Neural crest cell (in vitro differentiated cells): ENCODE measurements at places on chromosomes 7 and 10.

- DNase-seq, result no peak
Measured at GRCh38 chr10:124119216-124119615, 25.8 kb upstream of the CHST15 start.

GRCh38 chr10:93997546-93997945, 3.8 kb downstream of the PLCE1 start:
- DNase-seq, result no peak

GRCh38 chr10:71210542-71210871, 1.9 kb upstream of the UNC5B start:
- DNase-seq, result no peak

DNA sequence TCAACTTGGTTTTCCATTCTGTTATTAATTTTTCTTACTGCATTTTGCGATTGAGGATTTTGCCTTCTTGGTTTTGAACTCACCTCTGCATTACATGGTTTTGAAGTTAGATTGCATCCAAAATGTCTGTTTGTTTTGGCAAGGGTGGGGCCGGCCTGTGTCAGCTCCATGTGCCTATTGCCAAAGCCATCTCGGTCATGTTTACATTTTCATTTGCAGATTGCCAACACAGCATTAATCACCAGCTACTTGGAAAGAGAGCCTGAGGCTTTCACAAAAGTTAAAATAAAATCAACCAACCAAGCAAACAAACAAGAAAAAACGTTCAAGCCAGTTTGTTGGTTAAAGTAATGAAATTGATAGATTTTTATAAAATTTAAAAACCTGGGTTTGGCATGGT, 695.8 kb downstream of the TYW1 start:
- no peak for DNase-seq

DNA sequence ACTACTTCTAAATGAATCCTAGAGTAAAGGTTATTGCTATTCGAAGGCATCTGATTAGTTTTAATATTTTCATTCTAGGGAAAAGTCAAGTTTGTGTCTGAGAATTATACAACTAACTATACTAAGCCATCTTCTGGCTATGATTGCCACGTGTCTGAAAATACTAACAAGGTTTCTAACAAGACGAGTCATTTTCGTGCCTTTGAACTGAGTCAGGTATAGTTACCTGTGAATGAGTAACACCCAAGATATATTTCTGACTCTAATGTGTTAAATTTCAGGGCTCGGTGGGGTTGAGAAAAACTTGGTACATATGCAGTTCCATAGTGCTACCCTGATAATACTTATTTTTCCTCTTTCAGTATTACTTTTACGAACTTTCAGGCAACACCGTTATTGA, 35.5 kb downstream of the TASOR2 start:
- no peak for DNase-seq

DNA sequence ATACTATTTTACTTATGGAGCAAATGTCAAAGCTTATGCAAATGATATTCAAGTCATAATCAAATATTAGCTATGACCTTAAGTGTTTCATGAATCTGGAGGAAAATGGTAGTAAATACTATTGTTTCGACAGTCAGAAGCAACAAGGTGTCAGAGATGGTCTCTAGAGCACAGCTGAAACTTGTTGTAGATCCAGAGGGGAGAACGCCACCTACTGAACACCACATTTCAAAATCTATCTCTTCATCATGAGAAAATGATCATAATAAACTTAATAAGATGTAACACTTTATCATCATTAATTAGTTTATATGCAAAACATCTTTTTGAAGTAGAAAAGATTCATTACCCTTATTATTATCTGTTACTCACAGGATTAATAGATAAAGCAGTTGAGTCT, 418.7 kb downstream of the GATA3 start:
- DNase-seq, result no peak

GRCh38 chr7:148084138-148084537, 506.4 kb upstream of the C7orf33 start:
- peak; percentile 63 for DNase-seq

DNA sequence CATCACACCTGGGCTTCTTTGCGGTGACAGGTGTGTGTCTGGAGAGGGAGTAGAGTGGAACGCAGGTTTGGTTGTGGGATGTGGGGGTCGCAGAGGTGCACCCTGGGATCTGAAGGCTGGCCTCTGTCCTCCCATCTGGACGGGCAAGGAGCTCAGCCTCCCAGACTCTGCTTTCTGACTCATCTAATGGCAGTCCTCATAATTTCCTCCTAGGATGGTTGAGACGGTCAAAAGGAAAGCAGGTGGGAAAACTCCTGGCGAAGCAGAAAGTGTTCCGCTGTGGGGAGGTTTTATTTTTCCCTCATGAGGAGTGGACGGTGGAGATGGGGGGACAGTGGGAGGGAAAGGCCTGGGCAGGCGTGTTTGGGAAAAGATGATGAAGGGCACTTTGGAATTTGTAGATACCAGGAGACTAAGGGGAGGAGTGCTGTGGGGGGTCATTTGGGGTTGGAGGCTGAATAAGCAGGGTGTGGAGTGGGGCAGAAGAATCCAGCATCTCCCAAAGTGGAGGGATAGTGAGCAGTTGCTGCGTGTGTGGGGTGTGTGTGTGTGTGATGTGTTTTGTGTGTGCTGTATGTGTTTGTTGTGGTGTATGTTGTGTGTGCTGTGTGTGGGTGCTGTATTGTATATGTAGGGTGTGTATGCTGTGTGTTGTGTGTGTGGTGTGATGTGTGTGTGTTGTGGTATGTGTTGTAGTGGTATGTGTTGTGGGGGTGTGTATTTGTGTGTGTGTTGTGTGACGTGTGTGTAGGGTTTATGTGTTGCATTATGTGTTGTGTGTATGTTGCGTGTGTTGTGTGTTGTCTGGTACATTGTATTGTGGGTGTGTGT, 97.2 kb upstream of the PODXL start:
- DNase-seq, result no peak

DNA sequence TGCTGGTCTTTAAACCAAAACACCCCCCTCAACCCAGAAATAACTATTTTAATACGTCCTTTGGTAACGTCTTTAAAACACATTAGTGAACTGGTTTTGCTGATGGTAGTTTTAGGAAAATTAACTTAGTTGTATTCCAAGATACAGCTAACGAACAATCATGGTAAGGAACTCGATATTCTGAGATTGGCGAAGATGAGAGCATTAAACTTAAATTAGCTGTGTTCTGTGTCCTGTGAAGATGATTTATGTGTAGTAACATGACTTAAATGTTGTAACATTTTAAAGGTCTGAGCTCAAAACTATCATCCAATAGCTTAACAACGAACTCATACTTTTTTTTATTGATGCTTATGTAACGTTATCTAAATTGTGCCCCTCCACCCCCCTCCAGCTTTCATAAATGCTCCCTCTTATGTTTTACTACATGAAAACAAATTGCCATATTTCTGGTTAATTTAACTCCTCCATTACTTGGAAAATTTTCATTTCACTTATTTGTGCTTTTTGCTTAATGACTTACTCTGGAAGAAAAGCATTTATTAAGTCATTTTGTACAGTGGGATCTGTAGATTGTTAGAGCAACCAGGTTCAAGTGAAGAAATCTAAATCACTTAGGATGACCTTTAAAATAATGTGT, 1.7 kb downstream of the SDK1 start:
- no peak for DNase-seq

- DNase-seq, result no peak
Measured at GRCh38 chr10:85008488-85009184, 680.2 kb downstream of the CCSER2 start.

DNA sequence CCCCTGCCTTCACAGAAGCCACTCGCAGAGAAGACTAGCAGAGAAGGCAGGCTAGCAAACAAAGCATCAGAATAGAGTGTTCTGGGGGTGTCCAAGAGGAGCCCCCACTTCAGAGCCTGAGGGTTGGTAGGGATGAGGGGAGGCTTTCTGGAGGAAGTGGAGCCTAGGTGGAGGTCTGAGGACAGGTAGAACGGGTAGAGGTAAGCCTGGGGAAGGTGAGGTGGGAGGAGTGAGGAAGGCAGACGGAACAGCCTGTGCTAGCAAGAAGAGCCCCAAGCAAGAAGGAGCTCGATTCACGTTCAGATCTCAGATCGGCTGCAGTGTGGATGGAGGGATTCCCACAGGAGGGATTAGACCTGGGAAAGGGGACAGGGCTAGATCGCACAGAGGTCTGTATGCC, 66.0 kb upstream of the DUSP5 start:
- no peak for DNase-seq

DNA sequence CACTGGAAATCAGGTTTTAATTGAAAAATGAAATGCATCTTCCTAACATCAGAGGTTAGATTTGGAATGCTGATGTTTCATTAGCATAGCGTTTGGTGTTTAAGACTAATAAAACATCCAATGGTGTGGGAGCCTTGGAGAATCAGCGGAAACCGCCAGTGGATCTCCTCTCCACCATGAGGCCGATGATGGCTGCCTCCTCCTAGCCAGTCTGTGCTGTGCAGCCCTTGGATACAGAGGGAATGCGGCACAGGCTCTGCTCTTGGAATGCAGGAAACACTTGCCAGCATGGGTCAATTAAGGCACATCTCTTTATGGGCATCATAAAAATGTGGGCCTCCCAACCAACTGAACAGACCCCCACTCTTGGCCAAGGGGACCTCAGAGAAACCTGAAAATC, 259.9 kb downstream of the GLRX3 start:
- DNase-seq, result no peak

GRCh38 chr7:5429253-5429856, 5.7 kb upstream of the TNRC18 start:
- DNase-seq, result no peak

DNA sequence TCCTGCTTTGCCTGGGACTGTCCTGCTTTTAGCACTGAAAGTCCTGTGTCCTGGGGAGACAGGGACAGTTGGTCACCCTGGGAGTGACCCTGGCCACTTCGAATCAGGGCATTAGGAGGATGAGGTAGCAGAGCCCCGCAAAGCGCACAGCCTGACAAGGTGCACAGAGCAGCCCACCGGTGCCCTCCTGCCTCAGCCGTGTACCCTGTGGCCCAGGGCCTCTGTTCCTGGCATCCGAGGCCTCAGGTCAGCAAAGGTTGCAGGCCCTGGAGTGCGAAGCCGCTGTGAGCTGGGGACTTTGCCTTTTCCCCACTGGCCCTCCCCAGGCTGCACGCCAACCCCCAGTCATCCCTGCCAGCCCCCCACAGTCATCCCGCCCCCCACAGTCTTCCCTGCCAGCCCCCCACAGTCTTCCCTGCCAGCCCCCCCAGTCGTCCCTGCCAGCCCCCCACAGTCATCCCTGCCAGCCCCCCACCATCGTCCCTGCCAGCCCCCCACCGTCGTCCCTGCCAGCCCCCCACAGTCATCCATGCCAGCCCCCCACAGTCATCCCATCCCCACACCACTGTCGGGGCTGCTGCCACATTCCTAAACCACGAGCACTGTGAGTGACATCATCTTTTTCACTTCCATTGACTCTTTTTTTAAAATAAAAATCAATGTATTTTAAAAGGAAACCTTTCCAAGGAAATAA, 91.8 kb downstream of the RGS10 start:
- no peak for DNase-seq

DNA sequence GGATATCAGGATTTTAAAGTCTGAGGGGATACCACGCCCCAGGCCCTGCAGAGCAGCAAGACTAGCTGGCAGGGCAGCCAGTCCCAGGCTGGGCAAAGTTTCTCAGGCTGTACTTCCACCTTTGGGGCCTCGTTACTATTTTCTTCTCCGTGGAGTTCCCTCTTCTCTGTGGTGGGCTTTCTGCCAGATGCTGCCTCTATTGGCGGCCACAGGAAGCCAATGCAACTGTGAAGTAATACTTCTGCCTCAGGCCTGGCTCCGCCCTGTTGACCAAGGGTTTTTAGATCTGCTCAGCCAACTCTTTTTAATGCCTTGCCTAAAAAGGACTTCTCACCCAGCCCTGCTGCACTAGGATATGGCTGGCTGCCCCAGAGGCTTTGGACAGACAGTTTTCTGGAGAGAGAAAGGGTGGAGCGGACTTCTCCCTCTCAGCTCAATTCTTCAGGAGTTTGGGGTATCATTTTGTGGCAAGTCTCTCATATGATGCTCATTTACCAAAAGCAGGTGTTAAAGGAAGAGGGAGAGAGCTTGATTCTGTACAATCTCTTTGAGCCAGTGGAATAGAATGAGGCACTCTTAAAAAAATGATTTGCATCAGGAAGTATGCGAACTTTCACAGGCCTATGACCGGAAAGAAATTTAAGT, 67.4 kb downstream of the HHEX start:
- DNase-seq, result no peak

DNA sequence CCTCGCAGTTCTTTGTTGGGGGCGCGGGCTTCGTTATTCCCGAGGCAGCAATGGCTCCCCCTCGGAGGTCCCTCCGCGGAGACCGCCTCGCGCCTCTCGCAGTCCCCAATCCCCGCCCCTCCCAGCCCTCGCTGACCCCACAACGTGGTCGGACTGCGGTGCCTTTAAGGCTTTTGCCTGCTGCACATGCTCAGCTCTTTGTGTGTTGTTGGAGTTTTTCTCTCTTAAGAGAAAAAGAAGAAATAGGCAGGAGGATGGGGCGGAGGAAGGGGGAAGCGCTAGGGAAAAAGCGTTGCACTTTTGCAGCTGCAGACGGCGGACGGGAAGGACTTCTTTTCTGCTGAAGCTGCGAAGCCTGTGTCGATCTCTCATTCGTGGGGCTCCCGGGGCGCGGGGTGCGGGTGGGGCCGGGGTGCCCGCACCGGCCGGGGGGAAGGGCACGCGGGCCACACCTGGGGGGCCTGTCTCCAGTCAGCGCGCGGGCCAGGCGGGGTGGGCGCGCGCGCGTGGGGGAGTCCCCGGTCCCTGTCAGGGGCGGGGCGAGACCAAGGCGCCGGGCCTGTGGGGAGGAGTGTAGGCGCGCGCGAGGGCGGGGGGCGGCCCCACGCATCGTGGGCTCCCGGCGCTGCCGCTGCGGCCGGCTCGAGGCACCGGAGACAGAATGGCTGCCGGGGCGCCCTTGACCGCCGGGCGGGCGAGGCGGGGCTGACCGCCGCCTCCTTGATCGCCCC, 445 bp upstream of the ATRNL1 start:
- DNase-seq, result peak; percentile 59

- no peak for DNase-seq
Measured at GRCh38 chr7:137402536-137403352, 59.2 kb upstream of the PTN start.

DNA sequence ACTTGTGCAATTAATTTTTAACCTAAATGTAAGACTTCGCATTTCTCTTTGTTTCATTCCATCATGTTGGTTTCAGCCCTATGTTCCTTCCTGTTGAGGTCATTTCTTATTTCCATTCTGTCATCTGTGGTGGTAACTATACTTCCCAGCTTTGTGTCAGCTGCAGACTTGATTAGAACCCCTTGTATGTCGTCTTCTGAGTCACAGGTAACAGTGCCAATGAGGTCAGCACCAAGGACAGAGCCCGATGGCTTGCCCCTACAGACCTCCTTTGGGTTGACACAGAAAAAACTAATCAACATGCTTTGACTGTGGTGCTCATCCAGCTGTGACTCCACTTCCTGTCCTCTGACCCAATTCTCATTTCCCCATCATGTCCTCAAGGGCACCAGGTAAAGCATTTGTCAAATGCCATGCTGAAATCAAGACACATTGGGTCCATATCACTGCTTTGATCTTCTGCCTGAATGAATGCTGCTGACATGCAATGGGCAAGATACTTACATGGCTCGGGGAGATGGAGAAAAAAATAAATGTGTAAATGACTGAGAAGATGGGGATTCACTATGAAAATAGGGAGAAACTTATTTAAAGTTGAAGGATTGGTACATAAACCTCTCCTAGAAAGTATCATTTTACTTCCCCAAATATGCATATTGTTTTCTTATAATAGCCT, 25.6 kb upstream of the CRTAC1 start:
- DNase-seq, result peak; percentile 50

- no peak for DNase-seq
Measured at GRCh38 chr10:78332012-78332411, 298.3 kb downstream of the RPS24 start.

GRCh38 chr7:91771921-91772815, 108.3 kb downstream of the MTERF1 start:
- DNase-seq, result no peak
